ENCODE measurements at places on chromosomes 1 and 21. TPM values are rescaled to one million over a fixed set of nuclear protein-coding genes. Genes with fewer than 3 reads are reported as not detected.

PRKAA2 gene
- total RNA-seq, result 32.6 TPM

NBPF26 gene
- total RNA-seq, result 12.0 TPM

LCE3D gene
- total RNA-seq, result not detected

PRAMEF11 gene
- not detected for total RNA-seq

OPTC gene
- not detected for total RNA-seq

FCRL5 gene
- not detected for total RNA-seq

DNA sequence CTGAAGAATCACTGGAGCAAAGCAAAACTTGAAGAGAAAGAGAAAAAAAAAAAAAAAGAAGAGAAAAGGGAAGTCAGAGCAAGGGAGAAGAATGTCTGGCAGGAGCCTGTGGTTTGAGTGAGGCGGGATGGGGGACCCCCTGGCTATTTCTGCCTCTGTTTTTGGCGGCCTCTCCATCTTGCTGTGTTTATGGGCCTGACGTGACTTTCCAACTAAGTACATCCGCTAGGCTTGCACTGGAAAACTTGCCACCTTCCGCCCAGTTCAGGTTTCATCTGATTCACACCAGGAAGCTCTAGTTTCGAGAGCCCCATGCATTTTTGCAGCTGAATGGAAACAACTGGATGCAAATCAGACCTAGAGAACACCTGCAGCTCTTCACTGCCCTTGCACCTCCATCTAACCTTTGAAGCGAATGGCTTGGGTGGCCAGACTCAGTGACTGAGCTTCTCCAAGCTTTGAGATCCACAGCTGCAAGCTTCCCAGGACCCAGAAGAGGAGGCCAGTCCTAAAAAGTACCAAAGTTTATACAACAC lies 28.0 kb downstream of the TBX15 start:
- peak; percentile 68 for DNase-seq

GRCh38 chr1:31772669-31773248 lies 8.6 kb upstream of the ADGRB2 start:
- DNase-seq, result no peak

DNA sequence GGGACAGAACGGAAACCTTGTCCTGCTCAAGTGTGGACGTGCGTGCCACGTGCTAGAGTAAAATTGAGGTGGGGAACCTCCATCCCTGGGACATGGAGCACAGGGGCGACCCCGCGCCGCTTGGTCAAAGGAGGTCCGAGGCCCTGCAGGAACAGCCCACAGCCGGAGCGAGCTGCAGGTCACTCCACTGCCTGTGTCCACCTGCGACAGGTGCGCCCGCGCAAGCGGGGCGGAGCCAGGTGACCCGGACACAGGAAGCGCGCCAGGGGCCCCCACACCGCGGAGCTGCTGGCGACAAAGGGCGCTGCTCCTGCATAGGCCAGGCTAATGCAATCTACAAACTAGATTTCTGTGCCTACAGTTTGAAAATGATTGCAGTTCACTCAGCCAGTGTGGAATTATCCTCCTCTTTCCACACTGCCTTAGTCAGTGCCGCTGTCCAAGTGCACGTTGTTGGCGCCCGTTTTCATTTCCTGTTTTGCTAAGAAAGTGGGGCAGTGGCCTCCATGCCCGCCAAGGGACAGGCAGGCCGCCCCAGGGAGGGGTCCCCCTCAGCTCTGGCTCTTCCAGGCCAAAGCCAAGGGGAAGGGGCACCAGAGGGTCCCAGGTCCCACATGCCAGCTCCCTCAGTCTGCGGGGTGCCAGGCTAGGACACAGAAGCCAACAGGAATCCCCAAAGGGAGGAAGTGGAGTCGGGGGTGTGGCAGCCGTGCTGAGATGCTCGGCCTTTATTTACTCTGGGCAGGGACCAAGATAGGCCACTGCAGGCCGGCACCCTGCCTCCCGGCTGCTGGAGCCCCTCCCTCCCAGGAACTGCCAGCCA lies 4.3 kb upstream of the NADK start:
- peak; percentile 94 for DNase-seq

- no peak for DNase-seq
These were observed 365.8 kb downstream of the KIF26B start for GRCh38 chr1:245520611-245521010.

GRCh38 chr1:185349556-185349955 lies 32.5 kb upstream of the IVNS1ABP start:
- no peak for DNase-seq

DNA sequence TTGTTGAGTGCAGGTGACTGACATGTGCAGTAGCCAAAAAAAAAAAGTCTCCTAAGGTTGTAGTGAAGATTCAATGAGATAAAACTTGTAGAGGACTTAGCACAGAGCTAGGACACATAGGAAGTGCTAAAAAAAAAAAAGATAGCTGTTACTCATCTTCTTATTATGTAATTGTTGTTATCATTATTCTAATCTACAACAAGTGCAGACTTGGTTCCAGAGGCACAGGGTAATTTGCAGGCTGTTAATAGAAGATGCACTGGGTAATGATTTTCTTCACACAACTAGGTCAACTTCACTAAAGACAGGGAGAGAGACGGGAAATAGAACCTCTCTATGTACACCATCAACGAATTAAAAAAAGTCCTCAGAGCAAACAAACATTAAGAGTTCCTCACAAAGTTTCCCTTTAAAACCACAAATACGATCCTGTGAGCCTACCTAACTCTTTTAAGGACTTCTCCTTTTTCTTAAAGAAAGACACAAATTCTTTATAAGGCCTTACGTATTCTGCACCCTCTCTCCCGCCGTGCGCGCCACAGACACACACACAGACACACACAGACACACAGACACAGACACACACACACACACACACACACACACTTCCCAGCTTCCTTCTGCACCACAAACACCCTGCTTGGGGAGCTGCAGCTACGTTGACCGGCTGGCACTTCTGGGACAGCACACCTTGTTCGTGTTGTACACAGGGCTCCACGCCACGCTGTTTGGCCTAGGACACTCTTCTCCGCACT lies 49.8 kb upstream of the GADD45A start:
- DNase-seq, result peak; percentile 39

- DNase-seq, result no peak
These were observed 102.4 kb upstream of the PKN2 start for GRCh38 chr1:88581703-88582102.

Measured in esophagus muscularis mucosa (tissue), 4 donors.